NCI-H2029 treated with DMSO at 0.1 percent for 48 hours (cell line): ENCODE measurements at places on chromosomes 12 and 14.
A peak's percentile ranks its signal among the peaks of the same experiment; 100 is the strongest.

GRCh38 chr14:43786066-43786762, 720.9 kb downstream of the FSCB start:
- DNase-seq: no peak

- DNase-seq: no peak
These were observed 79.1 kb downstream of the KCNK13 start for GRCh38 chr14:90140956-90141316.

- DNase-seq: no peak
These were observed 1119.2 kb upstream of the TMEM132C start for GRCh38 chr12:127147724-127148123.

DNA sequence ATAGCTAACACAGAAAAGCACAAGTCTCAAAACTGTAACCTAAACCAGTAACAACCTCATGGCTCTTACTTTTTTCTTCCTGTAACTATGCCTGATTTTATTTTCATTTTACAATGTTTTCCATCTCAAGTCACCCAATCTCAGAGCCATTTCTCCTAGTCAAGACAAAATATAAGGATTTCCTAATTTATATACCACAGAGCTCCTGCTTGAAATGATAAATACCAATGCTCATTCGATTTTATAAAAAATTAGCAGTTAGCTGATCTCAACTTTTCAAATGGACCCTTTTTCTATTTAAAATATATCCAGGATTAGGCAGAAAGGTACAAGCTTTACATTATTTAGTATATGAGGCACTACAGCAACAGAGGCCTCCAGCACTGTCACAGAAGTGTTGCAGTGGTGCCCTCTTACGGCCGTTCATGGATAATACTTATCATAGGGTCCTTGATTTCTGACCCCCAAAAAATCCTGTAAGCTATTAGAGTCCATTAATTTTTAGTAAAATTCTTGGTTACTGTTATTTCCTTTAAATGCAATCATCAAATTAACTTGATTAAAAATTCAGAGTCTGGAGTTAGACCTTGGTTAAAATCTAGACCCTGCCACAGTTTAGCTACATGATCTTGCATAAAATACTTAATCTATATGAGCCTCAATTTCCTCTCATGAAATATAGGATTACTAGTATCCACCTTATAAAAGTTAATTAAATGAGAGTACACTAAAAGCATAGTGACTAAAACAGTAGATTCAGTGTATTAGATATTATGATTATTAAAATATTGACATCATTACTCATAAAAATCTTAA, 68.3 kb downstream of the SEC23A start:
- DNase-seq: no peak

DNA sequence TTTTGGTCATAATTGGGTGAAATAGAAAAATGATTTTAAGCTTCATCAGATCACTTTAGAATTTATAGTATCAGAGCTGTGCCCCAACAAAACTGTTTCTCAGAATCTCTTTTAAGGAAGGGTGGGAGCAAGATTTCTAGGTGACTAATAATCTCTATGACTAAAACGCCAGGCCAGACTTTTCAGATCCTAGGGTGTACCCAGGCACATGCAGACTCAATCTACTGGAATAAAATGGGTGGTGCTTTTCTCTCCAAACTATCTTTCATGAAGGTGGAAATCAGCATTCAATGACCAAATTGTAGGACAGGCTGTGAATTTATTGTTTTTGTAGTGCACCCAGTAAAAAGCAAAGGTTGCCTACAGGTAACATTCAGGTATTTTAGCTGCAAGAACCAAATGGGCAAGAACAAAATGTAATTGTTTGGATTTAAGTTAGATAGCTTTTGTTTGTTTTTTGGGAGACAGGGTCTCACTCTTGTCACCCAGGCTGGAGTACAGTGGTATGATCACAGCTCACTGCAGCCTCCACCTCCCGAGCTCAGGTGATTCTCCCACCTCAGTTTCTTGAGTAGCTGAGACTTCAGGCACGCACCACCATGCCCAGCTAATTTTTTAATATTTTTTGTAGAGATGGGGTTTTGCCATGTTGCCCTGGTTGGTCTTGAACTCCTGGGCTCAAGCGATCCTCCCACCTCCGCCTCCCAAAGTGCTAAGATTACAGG, 49.5 kb downstream of the PPP2R5C start:
- DNase-seq: no peak

GRCh38 chr12:4050340-4050739, 177.1 kb upstream of the PARP11 start:
- DNase-seq: no peak

- no peak for DNase-seq
These were observed 48.5 kb downstream of the MDM2 start for GRCh38 chr12:68856510-68856909.

DNA sequence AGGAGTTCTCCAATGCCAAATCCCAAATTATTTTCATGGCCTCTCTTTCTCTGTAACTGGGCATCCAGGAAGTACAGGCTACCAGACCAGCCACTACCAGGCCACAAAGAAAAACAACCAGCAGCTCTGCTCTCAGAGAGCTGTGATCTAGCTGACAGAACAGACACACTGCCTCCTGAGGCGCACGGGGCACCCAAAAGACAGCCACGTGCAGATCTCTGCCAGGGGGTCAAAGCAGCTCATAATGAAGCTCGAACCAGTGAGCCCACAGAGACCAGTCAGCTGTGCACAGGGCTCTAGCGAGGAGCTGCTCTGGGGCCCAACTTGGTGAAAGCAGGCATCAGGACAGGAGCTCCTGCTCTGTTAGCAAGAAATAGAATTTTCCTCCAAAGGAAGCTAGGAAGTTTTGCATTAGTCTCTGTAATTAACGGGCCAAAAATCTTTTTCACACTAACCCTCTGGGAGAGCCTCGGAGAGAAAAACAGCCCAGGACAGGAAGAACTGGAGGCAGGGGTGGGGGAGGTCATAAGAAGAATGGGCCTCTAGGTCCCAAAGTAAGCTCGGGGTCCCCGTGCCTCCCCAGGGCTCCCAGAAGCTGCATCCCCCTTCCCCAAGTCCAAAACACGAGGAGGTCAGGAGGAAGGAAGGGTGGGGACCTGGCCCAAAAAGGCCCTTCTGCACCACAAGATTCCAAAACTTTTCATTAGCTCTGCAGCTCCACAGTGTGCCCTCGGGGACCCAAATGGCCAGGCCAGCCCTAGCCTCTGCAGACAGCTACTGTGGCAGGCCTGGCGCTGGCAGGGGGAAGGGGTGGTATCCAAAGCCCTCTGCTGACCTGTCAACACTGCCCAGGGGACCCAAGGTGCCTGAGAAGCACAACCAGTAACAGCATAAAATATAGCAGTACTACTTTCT, 30.2 kb downstream of the ACTN1 start:
- no peak for DNase-seq

DNA sequence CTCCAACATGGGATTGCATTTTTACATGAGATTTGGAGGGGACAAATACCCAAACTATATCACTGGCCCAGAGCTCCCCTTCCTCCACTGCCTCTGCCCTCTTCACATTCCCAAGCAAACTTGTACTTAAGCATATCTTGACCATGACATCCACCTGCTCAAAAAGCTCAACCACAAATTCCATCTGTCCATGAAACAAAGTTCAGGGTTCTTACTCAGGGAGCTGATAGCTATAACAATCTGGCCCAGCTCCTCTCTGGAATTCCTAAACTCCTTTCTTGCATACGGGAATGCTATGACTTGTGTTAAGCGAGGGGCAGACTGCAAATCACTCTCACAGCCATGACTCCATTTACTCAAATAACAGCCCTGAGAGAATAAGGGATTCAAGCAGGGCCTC, 152.1 kb downstream of the GALC start:
- no peak for DNase-seq

GRCh38 chr12:73220951-73221350, 948.8 kb downstream of the TRHDE start:
- peak; percentile 20 for DNase-seq
